ENCODE measurements at places on chromosomes 6 and 20.

DNA sequence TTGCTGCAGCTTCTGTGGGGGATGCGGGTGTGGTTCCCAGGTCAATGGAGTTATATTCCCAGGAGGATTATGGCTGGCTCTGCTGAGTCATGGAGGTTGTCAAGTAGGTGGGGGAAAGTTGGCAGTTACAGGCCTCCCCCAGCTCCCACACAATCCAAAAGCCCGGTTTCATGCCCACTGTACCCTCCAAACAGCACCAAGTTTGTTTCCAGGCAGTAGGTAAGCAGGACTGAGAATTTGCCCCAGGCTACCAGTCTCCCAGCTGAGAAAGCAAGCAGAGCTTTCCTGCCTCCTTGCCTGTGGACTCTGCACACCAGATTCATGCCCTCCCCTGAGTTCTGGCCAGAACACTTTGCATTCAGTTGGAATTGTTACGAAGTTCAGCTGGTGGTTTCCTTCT, 578.2 kb downstream of the MEI4 start:
- no peak for DNase-seq

- no peak for DNase-seq
These were observed 531.4 kb upstream of the RNF217 start for GRCh38 chr6:124430740-124431318.

DNA sequence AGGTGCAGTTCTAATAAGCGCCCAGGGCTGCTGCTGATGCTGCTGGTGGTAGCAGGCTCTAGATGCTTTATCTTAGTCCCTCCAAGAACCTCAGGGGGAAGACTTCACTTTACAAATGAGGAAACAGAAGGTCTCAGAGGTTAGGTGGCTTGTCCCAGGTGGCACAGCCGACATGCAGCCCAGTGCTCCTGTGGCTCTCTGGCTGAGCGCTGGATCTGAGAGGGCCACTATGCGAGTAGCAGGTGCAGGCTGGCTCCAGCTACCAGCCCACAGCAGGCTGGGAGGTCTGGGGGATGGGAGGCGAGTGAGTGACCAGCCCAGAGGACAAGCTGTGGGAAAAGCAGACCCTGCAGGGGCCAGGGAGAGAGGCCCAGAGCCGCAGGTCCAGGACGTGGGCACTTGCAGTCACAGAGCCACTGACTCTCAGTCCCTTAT, 90.9 kb downstream of the PRND start:
- DNase-seq, result no peak

DNA sequence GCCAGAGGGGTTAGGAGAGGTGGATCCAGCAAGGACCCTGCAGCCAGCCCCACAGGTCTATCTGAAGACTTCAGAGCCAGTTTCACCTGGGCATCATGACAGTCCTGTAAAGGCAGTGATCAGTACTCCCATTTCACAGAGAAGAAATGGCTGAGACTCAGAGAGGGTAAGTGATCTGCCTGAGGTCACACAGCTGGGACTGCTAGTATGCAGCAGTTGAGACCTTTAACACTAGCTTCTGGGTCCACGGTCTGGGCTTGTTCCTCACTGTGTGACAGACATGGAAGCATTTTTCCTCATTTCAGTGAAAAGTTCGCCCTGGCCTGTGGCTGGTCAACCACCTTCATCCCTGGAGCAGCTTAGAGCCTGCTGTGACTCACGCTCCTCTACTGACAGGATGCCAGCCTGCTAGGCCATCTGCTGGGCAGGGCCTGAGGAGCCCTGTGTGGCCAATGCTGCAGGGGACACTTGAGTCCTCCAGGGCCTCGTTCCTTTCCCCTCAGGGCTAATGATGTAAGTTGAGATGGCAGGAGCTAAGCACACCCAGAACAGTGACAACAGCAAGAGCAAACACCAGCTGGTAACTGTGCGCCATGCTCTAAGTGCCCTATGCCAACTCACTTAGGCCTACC, 192.0 kb downstream of the LRFN2 start:
- DNase-seq, result no peak

DNA sequence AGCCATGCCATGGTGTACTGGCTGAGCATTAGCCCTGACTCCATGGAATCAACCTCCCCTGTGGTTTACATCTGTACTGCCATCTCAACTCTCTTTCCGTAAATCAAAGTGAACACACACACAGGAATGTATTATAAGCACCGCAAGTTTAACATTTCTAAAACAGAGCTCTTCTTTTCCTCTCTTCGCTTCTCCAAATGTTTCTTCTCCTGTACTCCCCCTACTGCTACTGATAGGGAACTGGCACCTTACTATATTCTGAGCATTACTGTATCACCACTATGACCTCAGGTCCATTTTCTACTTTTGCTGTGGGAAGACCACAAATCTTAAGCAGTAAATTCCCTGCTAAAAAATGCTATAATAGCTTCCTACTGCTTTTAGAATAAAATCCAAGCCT, 101.2 kb downstream of the NUS1 start:
- no peak for DNase-seq

GRCh38 chr6:43768506-43768860, 1.5 kb upstream of the VEGFA start:
- no peak for DNase-seq

DNA sequence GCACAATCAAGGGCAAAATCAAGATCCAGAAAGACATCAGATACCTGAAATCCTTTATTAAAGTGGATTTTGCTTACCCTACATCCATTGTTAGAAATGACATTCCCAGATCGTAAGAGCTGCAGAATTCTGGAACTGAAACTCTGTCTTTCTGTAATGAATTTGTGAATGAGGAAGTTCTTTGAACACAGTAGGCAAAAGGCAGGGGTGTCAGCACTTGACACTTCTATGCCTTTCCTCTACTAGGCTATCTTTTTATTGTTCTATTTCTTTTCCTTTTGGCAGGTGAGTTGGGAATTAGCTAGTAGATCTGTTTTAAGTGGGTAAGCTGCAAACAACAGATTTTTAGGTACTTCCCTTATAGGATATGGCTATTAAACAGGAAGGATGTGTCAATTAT, 126.3 kb downstream of the CARMIL1 start:
- DNase-seq, result peak; percentile 17

DNA sequence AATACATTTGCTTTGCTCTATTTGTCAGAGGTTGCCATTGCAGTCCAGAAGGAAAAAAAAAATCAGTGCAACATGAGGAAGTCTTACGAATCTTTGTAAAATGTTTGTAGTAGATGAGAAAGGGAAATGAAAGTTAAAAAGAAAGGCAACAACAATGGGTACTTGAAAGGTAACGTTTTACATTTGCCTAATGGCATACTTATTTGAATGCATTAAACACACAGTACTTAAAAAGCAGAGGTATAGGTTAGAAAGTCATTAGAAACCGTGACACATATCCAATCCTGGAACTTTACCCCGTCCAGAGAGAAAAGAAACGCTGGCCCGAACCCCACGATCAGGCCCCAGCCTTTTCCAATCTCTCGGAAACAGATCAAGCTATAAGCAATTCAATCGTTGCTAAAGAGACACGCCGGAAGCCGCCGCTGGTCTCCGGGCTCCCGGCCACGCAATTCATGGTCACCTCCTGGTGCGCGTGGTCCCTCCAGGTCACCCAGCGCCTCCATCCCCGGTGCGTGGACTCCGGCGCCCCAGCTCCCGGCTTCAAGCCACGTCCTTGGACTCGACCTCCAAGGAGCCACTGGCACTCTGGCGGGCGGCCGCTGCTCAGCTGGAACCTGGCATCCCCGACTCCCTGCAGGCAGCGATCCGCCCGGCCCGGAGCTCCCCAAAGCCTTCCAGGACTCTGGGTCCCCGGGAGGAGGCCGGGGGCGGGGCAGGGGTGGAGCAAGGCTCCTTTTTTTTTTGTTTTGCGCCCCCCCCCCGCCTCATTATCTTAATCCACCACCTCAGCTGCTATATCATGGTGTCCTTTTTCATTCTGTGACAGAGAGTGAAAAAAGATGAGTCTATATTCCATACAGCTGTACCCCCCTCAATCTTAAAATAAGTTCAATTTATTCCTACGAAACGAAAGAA, at the start of gene SLC18B1:
SLC18B1 (minus strand) TSS at position 687 of the 918 bp plus-strand sequence; CDS start at position 506, 181 bp downstream.
- DNase-seq, result peak; percentile 65
